AG08395 (cell line): ENCODE measurements at places on chromosomes 2 and 18.

GRCh38 chr2:98464772-98465310 is 20.2 kb downstream of the INPP4A start:
- DNase-seq: no peak

DNA sequence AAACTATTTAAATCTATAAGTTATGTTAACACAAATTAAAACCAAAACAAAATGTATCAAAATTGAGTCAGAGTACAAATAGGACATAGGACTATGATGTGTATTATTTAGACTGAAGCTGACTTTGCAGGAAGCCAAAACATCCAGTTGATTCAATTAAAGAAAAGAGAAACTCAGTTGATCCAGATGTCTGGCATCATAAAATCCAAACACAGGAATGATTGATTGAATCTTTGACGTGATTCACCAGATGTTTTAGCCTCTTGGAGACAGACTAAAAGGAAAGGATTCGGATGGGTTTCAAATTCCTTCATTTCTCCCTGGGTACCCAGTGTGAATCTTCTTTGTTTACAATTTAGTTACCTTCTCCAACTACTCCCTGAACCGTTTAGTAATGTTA is 272.9 kb downstream of the IRS1 start:
- peak; percentile 10 for DNase-seq

DNA sequence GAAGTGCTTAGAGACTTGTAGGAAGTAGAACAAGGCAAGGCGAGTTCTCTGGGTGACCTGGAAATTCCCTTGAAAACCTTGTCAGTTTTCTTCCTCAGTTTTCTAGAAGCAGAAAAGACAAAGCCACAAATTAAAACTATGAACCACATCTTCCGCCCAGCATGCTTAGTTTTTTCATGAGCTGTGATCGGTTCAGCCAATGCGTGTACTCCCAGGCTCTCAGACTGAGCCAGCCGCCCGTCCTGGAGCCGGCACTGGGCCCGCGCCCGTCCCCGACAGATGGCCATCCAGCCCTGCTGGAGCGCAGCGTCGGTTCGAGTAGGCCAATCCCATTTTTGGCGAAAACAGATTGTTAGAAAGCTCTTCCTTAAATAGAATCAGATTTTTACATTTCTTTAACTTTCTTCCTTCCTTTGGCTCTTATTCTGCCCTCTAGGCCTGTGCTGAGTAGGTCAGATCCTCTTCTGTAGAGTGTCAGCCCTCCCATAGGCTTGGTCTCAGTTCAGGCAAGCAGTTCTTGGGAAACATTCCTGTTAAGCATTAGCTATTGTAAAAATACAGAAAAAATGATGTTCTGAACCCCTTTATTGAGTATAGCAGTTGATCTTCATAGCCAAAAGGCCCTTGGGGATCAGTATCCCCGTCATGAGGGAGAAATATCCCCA is 112.5 kb downstream of the NCK2 start:
- DNase-seq: no peak

- DNase-seq: no peak
Measured at GRCh38 chr18:34738175-34738894, 28.2 kb downstream of the DTNA start.

DNA sequence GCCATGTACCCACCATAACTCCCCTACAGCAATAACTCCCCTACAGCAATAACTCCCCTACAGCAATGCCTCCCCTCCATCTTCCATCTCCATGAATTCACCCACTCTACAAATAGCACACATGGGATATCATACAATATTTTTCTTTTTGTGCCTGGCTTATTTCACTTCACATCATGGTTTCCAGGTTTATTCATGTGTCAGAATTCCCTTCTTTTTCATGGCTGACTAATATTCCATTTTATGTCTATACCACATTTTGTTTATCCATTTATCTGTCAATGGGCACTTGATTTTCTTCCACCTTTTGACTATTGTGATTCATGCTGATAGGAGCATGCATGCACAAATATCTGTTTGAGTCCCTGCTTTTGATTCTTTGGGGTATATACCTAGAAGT is 178.3 kb downstream of the SMAD7 start:
- DNase-seq: no peak

DNA sequence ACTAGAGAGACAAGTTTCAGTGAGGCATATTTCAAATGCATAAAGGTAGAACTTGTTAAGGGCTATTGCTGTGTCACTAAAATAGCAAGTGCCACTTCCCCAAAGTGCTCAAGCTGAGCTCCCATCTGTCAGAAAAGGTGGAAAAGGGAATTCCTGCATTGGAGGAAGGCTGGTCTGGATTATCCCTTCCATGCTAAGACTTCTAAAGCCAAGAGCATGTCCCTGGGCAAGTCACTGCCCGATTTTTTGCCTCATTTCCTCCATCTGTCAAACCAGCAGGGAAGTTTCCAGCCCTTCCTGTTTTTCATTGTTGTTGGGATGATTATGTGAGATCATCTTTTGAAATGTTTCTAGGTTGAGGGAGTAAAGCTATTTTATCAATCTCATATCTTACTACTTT is 175.5 kb downstream of the SETBP1 start:
- DNase-seq: no peak

- DNase-seq: no peak
Measured at GRCh38 chr2:11016735-11017388, 105.1 kb downstream of the KCNF1 start.

- no peak for DNase-seq
Measured at GRCh38 chr2:182391443-182391842, 35.4 kb downstream of the PDE1A start.

- no peak for DNase-seq
Measured at GRCh38 chr18:76923485-76924085, 101.2 kb downstream of the ZNF236 start.

DNA sequence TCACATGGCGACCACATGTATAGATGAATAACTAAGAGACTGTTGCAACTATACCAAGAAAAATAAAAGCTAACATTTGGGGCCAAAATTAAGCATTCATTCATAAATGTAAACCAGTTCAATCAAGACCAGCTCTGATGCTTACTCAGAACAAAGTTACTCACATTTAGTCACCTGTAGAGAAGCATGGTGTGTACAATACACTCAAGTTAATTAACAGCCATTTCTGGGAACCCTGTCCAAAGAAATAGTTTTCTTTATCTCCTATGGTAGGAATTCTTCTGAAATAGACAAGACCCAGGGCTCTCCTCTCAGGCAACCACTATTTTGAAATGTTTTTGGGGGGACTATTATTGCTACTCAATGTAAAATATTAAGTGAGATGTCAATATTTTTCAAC is 1.6 kb downstream of the SCN3A start:
- no peak for DNase-seq

DNA sequence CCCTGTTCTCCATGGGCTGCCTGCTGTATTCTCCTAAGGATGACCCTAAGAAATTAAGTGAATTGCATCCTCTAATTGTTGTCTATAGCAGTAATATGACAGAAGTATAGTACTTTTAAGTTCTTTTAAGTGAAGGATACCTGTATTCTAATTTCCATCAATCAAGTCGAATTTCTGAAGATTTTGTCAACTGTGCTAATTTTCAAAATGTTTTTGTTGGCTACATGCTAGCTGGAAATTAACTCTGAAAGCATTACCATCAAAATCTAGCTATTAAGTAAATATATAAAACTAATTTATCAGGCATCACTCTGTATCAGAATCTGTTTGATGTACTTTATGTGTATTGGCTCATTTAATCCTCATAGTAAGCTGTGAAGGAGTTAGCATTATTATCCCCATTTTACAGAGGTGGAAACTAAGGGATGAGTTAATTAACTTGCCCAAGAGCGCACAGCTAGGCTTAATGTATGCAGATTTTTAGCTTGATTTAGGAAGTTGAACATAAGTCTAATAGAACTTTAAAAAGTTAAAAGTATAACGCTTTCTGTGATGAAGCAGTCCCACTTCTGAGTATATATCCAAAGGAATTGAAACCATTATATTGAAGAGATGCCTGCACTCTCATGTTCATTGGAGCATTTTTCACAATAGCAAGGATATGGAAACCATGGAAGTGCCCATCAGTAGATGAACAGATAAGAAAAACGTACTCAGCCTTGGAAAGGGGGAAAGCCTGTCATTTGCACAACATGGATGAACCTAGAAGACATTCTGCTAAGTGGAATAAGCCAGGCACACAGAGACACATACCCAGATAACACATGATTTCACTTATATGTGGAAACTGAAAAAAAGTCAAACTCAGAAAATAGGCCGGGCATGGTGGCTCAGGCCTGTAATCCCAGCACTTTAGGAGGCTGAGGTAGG is 32.0 kb downstream of the EML4 start:
- DNase-seq: no peak

- peak; percentile 49 for DNase-seq
Measured at GRCh38 chr2:166410828-166411472, 35.2 kb upstream of the SCN9A start.

GRCh38 chr2:48415836-48416515 is 114.0 kb upstream of the STON1 start:
- peak; percentile 8 for DNase-seq

DNA sequence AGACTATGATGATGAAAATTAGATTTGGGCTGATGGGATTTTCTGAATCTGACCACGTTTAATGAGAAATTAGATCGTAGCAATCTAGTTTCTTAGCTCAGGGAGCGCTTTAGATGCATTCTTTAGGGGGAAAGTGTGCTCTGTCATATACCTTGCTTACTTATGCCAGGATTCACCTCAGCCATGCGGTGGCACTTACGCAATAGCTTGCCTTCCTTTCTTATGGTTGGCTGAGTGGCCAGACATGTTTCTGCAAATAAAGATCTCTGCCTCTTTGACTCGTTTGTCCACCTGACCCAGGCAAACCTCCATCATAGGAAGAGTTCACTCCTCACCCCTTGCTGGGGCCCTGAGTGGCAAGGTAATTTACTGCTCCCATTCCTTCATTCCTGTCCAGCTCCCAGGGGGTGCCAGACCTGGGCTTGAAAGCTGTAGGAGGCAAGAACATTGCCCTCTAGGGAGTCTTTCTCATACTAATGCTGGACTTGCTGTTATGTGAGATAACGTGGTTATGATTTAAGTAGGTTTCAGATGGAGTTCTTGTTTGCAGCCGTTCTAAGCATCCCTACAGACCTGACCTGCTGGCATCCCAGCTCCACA is 57.1 kb downstream of the FBLN7 start:
- DNase-seq: no peak
